ENCODE measurements at places on chromosomes 6 and 20.

GRCh38 chr6:159430323-159430722 is 261.1 kb downstream of the FNDC1 start:
- DNase-seq, result no peak

- DNase-seq, result no peak
Measured at GRCh38 chr6:116450769-116451740, 10.1 kb upstream of the CALHM6 start.

GRCh38 chr20:32070690-32071213 is 18.7 kb downstream of the HCK start:
- DNase-seq, result no peak

GRCh38 chr20:51508158-51508557 is 34.4 kb downstream of the NFATC2 start:
- no peak for DNase-seq

DNA sequence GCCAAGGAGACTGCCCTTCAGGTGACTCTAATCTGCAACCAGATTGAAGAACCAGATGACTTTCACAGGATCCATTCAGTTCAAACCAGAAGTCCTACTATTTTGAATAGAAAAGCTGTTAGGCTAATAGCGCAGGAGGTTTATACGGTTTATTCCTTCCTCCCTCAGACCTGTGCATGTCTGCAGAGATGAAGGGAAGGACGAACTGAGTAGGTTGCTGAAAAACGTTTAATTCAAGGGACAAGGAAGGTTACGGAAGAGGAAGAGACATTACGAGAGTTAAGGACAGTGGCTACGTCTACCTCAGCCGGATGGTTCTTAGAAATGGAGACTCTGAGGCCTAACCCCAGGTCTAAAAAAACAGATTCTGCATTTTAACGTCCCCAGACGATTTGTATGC is 978 bp downstream of the AURKA start:
- DNase-seq, result no peak

GRCh38 chr20:25259358-25259757 is 11.5 kb downstream of the PYGB start:
- no peak for DNase-seq

GRCh38 chr20:3364323-3365013 is 43.0 kb downstream of the DNAAF9 start:
- no peak for DNase-seq

DNA sequence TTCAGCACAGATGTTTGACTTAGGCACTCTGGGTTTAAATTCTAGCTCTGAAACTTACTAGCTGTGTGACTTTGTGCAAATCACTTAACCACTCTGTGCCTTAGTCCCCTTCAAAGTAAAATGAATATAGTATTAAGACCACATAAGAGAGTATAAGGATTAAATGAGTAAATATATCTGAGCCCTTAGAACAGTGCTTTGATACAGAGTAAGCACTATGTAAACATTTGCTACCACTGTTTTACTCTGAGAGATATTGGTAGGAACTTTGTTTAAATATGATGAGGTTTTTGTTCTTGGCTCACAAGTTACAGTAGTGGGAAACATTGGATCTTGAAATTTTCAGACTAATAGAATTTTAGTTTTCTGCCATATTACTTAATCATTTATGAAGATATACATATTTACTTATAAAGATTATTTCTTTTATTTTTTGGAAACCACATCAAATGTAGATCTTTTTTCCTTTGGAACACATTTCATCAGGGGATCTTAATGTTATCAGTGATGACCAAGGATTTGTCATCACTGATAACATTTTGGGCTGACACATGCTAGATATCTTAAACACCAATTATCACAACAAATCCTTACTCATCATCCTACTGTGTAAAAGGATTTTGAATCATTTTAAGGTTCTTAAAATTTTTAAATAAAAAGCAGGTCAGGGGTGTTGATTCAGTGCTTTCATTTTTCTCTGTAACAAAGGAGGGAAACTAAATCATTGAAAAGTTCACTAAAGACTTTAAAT is 226.2 kb downstream of the EYA4 start:
- no peak for DNase-seq

DNA sequence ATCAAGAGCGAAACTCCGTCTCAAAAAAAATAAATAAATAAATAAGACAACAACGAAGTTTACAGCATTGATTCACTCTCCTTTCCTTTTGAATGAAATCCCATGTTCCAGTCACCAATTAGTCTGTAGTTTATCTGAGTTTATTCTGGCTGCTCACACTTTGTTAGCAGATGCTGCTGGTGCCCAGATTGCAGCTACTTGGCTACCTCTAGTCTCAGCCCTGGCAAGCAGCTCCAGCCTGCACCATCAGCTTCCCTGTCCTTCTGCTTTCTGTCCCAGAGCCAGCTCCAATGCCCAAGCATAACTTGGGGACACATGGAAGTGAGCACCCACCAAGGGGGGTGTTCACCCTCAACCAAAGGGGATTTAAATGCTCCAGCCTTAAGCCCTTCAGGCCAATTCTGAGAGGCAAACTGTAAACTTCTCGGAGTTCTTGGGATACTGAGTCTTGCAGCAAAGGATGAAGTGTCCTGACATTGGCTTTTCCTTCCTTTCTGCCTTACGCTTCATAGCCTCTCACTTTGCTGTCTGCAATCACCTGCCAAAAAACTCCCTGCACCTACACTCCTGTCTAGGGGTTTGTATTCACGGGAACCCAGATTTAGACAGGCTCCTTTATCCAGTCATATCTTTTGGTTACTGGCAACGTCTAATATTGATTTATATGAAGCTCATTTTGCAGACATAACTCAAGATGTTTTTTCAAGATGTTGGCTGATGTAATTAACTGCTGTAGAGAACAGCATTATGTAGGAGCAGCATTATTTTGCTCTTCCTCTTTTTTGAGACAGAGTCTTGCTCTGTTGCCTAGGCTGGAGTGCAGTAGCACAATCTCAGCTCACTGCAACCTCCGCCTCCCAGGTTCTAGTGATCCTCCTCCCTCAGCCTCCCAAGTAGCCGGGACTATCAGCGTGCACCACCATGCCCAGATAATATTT is 9.8 kb upstream of the TASP1 start:
- no peak for DNase-seq

DNA sequence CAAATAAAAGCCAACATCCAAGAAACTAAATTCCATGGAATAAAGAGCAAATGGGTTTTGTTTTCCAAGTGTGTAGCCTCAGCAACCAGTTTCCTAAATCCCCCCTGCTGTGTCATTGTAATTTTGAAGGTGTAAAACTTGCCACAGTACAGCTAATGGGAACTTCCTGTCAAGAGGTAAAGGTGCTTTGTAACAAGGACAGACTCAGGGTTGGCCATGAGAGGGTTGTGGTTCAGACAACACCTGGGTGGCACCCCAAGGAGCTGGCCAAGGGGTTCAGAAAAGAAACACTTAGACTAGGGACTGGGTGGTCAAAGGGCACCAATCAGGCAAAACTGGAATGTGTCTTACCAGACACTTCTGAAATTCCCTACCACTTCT is 52.4 kb upstream of the LYRM2 start:
- DNase-seq, result no peak

DNA sequence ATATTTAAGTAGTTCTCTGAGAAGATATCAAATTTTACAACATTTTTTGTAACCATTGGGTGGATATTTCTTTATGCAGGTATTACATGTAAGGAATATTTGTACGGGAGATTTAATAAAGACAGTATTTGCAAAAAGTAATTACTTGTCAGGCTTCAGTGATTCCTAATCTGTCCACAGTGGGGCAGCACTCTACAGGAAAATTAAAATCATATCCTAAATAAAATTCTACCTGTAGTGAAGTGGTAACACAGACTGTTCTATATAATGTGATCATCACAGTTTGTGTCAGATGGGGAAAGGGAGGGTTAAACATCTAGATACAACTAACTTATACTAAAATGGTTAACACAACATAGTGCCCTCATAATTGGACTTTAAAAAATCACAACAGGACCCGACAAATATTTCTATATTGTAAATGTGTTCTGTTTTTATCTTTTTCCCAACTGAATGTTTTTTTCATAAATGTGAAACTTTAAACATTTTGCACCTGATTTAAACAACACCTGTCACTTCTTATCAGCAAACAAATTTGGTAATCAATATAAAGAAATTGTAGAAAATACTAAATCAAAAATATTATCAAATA is 145.6 kb upstream of the MANEA start:
- DNase-seq, result peak; percentile 41

All from NCI-H1092 treated with DMSO at 0.1 percent for 48 hours (cell line).